Liver (tissue), 10 donors: ENCODE measurements at places on chromosomes 12 and 14. TPM values are rescaled to one million over a fixed set of nuclear protein-coding genes. Genes with fewer than 3 reads are reported as not detected.

- no peak for DNase-seq
Measured at GRCh38 chr12:29739279-29739991, 44.3 kb downstream of the TMTC1 start.

DNA sequence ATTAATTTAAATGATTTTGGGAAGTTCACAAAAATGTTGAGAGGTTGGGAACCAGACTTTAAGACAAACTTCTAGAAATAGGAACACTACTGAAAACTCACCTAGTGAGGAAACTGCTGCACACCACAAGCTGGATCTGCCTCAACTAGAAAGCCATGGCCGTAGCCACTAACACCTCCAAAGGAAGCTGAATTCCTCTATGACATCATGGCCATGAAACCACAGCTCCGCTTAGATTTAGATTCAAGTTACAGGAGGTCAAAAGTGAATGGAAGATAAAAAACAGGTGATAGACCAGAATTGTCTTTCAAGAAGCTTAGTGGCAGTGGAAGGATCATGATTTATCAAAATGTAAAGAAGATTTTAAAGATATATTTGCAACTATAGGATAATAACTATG is 208.8 kb upstream of the ALG10 start:
- no peak for DNase-seq

DNA sequence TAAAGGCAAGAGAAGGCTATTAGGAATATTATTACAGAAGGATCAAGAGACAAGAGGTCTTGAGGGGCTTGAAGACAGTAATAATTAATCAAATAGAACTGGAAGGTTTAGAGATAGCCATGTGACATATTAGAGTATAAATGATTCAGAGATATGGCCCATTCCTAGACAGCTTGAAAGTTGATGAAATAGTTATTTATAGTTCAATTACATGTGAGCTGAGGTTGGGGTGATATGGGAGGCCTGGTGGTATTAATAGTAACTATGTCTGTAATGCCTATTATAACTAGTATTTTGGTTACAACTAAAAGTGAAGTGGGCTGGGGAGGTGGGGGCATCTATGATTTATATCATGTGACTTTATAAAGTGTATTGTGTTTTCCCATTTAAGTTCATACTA is 14.1 kb upstream of the MIS18BP1 start:
- DNase-seq: no peak

DNA sequence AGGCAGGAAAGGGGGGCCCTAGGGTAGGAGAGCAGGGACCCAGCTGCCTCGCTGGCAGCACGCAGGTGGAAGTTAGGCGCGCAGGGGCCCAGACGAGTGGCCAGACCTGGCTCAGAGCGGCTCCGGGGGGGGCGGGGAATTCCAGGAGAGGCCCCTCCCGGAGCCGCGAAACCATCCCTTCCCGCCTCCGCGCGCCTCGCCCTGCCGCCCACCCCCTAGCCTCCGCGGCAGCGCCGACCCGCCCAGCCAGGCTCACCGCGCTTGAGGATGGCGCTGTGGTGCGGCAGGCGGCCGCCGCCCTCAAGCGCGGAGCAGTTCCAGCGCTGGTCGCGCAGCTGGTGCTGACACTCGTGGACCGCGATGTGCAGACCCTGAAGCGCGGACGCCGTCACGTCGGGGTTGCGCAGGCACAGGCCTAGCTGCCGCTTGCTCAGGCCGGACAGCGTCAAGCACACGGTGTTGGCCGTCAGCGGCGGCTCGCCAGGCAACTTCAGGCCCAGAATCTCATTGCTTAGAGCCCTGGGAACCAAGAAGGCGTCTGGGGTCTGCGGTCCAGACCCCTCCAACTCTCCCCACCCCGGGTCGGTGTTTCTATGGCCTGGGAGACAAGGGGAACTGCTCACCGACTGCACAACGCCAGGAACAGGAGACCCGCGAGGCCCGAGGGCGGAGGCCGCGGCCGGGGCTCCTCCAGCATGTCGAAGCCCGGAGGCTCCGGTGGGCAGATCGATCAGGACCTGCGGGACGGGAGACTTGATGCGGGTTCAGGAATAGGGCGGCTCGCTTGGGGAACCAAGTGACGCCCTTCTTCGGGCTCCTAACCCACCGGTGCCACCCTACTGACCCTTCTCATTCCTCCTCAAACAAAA is 1.5 kb downstream of the WNT10B start:
- no peak for DNase-seq

The PNMA1 gene
- 4.0 TPM for polyA plus RNA-seq

DNA sequence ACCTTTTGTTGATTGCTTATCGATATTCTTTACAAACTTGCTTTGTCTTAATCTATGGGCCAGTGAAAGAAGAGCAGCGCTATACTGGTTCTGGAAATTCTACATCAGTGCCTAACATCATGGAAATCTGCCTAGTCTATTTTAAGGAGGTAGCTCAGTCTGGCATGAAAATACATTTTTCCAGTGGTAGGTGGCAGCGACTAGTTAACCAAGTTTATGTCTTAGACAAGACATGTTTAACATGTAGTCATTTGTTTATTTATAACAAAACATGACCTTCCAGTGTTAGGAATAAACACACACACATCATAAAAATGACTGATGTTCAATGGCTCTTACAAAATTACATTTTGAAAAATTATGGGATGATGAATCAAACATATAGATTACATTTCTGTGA is 336.0 kb upstream of the SOX5 start:
- DNase-seq: no peak

GRCh38 chr12:3904999-3905398 is 31.8 kb upstream of the PARP11 start:
- DNase-seq: no peak

The NUAK1 gene
- 2.5 TPM for polyA plus RNA-seq

- no peak for DNase-seq
Measured at GRCh38 chr12:12195081-12195480, 71.8 kb downstream of the LRP6 start.

The CCDC198 gene
- polyA plus RNA-seq: 14.7 TPM

The RNASE1 gene
- polyA plus RNA-seq: 37.9 TPM

GRCh38 chr12:100186071-100186470 is 14.5 kb upstream of the ACTR6 start:
- DNase-seq: no peak

DNA sequence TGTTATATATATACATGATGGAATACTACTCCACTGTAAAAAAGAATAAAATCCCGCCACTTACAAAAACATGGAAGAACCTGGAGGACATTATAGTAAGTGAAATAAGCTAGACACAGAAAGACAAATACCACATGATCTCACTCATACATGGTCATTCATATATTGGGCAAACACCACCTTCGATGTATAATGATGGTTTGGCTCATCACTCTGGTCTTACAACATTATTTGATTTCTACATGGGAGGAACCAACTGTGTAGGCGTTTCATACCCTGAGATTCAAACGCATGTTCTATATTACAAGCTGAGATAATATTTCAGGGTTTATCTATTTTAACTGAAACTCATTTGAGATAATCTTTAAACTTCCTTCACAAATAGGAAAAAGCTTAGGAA is 48.3 kb downstream of the ABCD2 start:
- DNase-seq: no peak

GRCh38 chr12:52810554-52810953 is 3.4 kb downstream of the KRT4 start:
- DNase-seq: no peak

The ITGA7 gene
- 4.9 TPM for polyA plus RNA-seq

GRCh38 chr14:100168506-100168905 is 9.1 kb upstream of the DEGS2 start:
- no peak for DNase-seq

GRCh38 chr14:55000381-55000780 is 26.5 kb downstream of the WDHD1 start:
- no peak for DNase-seq

The DAO gene
- 17.6 TPM for polyA plus RNA-seq

- DNase-seq: no peak
Measured at GRCh38 chr14:76937181-76938091, 91.1 kb downstream of the IRF2BPL start.

GRCh38 chr12:25675808-25676207 is 122.7 kb upstream of the LMNTD1 start:
- no peak for DNase-seq

DNA sequence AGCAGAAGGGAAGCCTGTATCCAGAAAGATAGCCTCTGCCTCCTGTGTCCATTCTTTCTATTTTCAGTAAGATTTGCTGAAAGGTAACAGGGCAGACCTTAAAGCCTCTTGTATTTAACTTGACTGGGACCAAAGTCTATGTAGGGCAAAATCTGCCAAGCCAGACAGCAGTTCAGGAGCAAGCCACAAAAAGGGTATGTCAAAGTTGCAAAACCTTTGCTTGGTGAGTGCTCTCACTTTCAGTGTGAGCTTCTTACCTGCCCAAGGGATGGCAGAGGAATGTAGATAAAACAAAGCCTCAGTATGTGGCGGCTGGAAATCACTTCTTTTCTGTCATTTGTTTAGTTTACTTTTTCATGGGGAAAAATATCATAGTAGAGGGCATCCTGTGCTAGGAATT is 63.1 kb downstream of the PLEKHG7 start:
- no peak for DNase-seq

DNA sequence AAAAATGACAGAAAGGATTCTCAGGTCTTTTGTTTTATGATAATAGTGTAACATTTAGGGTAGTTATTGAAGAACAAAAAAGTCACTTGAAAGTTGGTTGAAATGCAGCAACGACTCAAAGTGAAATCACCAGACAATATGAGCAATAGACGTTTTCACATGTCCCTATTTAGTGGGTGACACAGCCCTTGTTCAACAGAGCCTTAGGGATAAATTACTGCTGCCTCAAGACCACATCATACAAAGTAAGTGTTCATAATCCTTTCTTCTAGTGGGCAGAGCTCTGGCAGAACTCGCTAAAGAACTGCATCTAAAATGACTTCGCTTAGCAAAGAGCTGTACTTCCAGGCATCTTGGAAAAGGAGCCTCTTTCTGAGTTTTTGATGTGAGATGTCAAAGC is 128.5 kb upstream of the LMNTD1 start:
- DNase-seq: no peak

GRCh38 chr14:72942934-72943333 is 16.7 kb downstream of the DCAF4 start:
- DNase-seq: no peak

DNA sequence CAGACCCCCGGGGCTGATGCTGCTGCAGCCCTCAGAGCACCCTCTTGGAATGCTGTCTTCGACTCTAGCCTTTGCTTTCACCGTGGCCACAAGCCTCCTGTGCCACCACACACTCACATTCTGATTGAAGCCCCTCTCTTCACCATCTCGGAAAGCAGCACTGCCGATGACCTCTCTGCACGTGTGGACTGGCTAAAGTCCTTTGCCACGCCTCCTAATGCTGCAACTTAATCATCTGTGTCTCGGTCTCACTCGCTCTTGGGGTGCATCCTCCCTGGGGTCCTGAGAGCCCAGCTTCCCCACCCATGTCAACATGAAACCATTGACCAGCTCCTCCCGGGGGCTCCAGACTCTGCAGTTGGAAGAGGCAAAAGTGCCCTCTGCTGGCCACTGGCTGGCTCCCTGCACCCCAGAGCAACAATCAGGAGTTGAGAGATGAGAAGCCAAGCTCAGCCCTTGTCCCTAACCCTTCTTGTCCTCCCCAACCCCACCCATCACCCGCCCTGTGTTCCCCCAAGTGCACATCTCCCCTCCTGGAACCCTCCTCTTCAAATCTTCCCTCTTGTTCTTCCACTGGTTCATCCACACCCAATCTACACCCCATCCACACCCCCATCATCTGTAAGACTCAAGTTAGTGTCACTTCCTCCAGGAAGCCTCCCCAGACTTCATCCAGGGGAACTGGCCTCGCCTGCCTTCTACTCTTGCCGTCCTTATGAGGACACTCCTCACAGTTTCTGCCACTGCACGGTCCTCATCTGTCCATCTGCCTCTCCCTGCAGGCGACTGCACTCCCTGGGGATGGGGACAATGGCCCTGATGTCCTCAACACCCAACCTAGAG is 23.6 kb upstream of the FAM181A start:
- DNase-seq: no peak

The TPPP2 gene
- 1.6 TPM for polyA plus RNA-seq

The OR10P1 gene
- polyA plus RNA-seq: not detected
